ENCODE measurements at places on chromosomes 2 and 18.

DNA sequence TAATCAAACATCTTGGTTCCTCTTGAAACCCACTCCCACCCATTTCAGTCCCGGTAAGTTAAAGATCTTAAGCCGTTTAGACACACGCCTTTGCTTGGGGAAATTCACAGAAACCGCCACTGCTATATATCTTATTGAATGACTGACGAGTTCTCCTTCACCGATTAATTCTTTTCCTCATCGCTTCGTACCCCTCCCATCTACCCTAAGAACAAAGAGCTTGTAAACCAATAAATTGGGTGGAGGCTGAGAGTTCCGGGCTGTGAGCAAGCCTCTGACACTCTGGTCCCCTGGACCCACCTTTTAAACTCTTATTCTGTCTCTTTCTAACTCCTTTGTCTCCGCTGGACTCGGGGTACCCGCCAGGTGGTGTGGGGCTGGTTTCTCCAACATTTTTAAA is 30.6 kb downstream of the TMEM131 start:
- DNase-seq, result no peak

DNA sequence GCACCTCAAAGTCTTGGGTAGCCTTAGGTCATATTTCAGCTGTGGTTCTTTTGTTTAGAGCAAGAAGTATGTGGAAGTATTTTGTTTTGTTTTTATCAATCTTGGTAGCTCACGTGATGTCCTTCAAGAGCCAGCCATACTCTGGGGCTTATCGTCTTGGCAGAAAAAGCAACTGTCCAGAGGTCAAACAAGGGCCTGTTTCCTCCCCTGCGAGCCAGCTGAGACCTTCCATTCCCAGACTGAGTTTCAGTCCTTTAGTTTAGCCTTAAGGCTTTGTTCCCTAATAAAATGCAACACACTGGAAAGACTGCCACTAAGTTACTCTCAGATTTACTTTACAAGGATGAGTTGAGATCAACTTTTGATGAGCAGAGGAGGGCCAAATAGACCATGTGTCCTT is 63.5 kb downstream of the TXNL1 start:
- no peak for DNase-seq

GRCh38 chr2:10448576-10449485 is 704 bp upstream of the ODC1 start:
- no peak for DNase-seq

- DNase-seq, result no peak
Measured at GRCh38 chr18:50187659-50188058, 7.3 kb downstream of the MYO5B start.

DNA sequence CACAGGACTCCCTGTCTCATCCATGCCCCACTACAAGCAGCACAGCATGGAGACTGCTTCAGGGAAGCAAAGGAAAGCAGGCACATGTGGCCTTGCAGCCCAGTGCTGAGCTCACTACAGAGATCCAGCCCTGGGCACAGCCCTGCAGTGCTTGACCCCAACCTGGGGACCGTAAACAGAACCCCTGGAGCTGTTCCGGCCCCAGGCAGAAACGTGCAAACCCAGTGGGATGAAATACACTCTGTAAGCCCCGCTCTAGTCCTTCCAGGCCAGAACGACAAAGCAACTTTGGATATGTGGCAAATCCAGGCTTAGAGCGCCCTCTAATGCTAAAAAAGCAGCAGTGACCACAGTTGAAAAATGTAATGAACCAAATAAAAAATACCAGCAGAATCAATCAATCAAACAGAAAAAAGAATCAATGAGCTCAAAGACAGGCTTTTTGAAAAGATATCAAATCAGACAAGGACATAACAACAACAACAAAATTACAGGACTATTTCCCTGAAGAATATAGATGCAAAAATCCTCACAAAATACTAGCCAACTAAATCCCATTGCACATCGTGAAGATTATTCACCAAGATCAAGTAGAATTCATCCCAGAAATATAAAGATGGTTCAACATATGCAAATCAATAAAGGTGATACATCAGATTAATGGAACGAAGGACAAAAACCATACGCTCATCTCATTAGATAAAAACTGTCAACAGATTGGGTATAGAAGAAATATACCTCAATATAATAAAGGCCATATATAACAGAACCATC is 45.6 kb downstream of the ZNF519 start:
- DNase-seq, result peak; percentile 46

DNA sequence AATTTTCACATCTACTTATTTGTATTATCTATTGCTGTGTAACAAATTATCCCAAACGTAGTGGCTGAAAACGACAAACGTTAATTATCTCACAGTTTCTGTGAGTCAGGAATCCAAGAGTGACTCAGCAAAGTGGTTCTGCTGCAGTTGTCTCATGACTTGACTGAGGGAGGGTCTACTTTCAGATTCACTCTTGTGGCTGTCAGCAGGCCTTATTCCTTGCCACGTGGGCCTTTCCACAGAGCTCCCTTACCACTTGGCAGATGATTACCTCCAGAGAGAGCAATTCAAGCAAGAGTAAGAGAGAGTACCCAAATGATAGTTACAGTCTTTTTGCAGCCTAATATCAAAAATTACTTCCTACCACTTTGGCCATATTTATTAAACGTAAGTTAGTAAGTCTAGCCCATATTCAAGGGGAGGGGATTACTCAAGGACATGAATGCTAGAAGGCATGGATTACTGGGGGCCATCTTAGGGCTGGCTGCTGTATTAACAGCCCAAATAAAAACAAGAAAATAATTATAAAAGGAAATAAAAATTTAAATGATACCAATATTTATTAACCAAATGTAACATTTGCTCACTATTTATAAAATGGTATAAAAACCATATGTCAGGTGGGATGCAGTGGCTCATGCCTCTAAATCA is 48.7 kb upstream of the NBEAL1 start:
- DNase-seq, result peak; percentile 58

DNA sequence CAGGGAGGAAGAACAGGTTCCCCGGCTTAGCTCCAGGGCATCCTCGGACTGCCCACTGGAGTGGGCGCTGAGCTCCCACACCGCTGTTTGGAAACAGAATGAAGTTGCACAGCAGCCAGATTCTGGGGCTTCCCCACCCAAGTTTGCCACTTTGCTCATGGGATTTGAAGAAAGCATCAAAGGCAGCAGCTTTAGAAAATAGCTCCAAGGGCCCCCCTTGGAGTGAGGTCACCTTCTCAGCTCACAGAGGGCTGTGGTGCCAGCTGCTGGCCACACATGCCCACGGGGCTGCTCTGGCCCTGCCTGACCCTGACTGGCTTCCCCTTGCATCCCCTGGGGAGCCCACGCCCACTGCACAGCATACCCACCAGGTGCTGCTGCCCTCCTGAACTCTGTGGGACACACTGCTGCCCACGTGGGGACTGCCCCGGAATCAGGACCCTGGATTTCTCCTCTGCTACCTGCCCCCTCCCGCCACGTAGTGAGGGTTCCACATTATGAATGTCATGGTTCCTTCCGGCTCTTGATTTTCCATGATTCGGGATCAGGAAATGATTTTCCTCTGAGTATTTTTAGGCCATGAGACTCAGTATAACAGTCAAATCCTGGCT is 70.3 kb downstream of the TGOLN2 start:
- DNase-seq, result no peak

GRCh38 chr18:46452820-46453219 is 204.2 kb downstream of the LOXHD1 start:
- DNase-seq, result peak; percentile 48

GRCh38 chr2:204615456-204615855 is 70.2 kb downstream of the PARD3B start:
- DNase-seq, result no peak

- peak; percentile 22 for DNase-seq
Measured at GRCh38 chr2:38829971-38830370, 45.8 kb downstream of the DHX57 start.

- DNase-seq, result peak; percentile 62
Measured at GRCh38 chr18:73824671-73825070, 323.0 kb downstream of the FBXO15 start.

- DNase-seq, result no peak
Measured at GRCh38 chr2:181352158-181352557, 105.0 kb upstream of the ITGA4 start.

DNA sequence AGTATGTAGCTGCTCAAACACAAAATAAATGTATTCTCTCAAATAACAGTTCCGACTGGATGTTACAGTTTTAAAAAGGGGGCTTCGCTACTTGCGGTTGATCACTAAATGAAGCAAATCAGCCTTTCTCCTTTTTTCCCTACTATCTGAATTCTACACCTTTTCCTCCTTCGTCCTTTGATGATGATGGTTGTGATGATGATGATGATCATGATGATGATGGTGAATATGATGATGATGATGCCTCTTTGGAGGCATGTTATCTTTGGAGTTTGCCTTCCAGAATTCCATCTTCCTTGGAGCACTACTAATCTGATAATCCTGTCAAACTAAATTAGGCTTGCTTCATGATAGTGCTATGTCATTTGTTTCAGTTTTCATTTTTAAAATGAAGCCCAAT is 1073.3 kb downstream of the SOCS6 start:
- no peak for DNase-seq

DNA sequence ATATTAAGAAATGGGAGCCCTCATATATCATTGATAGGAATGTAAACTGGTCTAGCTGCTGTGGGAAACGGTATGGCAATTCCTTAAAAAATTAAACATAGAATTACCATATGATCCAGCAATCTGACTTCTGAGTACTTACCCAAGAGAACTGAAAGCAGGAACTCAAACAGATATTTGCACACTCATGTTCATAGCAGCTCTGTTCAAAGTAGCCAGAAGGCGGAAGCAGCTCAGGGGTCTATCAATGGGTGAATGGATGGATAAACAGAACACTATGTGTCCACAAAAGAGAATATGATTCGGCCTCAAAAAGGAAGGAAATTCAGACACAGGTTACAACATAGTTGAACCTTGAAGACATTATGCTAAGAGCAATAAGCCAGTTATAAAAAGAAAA is 135.7 kb upstream of the NDUFV2 start:
- no peak for DNase-seq

GRCh38 chr2:86072271-86072858 is 33.3 kb downstream of the POLR1A start:
- DNase-seq, result no peak

DNA sequence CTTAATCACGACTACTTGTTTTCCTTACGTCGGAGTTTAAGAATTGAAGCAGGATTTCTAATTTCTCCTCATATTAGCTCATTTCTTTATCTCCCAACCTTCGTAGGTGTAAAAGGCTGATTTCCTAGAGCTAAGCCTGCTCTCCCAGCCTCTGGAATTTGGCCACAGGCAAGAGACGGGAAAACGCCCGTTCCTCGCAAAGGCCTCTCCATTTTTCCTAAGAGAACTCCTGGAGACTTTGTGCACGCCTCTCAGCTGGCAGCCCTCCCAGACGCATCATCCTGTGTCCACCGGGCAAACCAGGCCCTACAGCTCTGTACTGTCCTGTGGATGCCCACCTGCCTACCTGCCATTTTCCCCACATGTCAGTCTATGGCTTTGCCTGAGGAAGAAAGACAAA is 106.3 kb downstream of the FTCDNL1 start:
- DNase-seq, result no peak

DNA sequence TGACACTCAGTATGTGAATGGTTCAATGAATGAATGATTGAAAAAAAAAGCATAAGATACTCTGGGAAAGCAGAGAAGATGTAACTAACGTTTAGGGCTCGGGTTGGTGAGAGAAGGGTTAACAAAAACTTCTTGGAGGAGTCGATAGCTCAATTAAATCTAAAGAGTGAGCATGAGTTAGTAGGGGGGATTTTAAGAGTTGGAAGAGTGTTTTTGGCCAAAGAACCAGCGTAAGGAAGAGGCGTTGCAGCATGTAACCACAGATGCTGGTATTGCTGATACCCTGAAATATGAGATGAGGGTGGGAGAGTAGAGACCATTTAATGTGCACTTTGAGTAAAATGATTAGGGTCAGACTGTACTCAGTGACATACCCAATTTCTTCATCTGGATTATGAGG is 14.5 kb downstream of the ARHGAP28 start:
- DNase-seq, result no peak

- DNase-seq, result no peak
Measured at GRCh38 chr2:18644115-18644462, 54.7 kb upstream of the NT5C1B start.

DNA sequence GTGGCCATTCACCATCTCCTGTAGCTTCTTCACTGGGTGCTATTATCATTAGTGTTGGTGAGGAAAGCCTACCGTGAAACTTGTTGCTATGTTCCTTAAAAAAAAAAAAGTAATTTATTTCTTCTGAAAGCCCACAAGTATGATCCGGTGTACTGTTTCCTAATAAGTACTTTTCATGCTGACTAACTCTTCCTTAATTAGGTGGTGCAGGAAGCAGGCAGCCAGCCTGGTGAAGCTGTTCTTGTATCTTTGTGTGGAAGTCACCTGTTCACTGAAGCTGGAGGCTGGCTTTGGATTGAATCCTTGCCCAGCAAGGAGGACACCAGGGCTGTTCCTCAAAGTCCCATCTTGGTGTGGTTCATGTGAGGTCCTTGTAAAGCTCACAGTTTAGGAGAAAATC is 321.7 kb upstream of the THSD7B start:
- DNase-seq, result no peak

GRCh38 chr18:74139888-74140287 is 7.7 kb downstream of the FBXO15 start:
- peak; percentile 62 for DNase-seq

GRCh38 chr2:111711270-111711669 is 172.7 kb downstream of the ANAPC1 start:
- DNase-seq, result no peak

DNA sequence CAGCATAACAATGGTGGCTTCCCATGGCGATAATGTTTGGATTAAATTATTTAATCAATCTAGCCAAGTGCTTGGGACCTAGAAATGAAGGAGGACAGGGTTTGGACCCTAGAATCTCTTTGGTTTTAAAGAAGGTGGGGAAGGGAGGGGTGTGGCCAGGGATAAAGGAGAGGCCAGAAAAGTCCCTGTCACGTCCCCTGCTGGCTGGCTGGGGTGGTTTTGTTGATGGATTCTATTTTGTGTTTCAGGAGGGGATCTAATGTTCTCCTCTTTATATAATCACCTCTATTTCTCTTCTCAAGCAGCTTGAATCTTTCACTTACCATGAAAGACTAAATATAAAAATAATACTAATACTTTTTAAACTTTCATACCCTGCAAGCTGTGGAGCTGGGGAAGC is 52.6 kb upstream of the GALR1 start:
- DNase-seq, result no peak

DNA sequence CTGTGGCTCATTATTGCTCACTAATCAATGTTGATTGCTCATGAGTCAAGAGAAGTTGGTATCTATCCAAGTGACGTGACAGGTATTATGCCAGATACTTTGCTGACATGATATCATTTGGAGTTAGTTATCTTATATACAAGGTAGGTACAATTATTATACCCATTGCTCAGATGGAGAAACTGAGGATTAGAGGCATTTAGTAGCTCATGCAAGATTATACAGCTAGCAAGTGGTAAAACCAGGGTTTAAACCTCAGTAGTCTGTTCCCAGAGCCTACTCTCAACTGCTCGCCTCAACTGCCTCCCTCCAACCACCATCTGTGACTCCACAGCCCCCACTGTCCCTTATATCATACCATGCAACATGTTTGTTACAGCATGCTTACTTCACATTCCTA is 6.1 kb downstream of the FIGLA start:
- DNase-seq, result no peak

- peak; percentile 73 for DNase-seq
Measured at GRCh38 chr2:37802211-37802752, 122.8 kb upstream of the RMDN2 start.

GRCh38 chr2:25053041-25053440 is 11.2 kb downstream of the EFR3B start:
- DNase-seq, result no peak

- no peak for DNase-seq
Measured at GRCh38 chr18:50853863-50854271, 25.1 kb upstream of the ME2 start.

Measured in fibroblast of upper back skin (primary cell).